ENCODE measurements at places on chromosomes 13 and 19.

- DNase-seq = peak; percentile 51
These were observed 9.0 kb upstream of the MYDGF start for GRCh38 chr19:4678881-4679790.

DNA sequence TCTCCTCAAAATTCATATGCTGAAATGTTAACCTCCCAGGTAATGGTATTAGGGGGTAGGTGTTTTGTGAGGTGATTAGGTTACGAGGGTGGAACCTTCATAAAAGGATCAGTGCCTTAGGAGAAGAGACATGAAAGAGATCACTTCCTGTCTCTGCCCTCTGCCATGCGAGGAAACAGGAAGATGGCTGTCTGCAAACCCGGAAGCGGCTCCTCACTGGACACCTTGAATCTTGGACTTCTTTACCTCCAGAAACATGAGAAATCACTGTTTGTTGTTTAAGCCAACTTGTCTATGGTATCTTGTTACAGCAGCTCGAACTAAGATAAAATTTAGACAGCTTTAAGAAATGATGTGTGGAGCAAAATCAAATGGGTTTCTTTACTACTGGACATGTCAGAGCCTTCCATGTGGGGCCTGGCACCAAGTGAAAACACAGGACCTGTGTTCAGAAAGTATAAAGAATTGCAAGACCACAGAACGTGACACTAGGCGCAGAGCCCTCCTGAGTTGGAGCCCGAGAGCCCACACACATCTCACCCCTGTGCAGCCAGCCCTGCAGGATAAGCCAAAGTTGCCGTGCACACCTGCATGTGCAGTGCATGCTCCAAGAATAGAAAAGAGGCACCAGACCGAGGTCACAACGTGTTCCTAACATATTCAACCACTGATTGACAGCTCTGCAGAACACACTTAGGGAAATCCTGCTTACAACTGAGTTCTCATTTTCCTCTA lies 112.5 kb upstream of the UQCRFS1 start:
- DNase-seq = no peak

- DNase-seq = no peak
These were observed at the start of gene APLP1 for GRCh38 chr19:35868172-35868822. Gene APLP1 (plus strand): TSS chr19:35868574. CDS start chr19:35868637, 63 bp downstream.

DNA sequence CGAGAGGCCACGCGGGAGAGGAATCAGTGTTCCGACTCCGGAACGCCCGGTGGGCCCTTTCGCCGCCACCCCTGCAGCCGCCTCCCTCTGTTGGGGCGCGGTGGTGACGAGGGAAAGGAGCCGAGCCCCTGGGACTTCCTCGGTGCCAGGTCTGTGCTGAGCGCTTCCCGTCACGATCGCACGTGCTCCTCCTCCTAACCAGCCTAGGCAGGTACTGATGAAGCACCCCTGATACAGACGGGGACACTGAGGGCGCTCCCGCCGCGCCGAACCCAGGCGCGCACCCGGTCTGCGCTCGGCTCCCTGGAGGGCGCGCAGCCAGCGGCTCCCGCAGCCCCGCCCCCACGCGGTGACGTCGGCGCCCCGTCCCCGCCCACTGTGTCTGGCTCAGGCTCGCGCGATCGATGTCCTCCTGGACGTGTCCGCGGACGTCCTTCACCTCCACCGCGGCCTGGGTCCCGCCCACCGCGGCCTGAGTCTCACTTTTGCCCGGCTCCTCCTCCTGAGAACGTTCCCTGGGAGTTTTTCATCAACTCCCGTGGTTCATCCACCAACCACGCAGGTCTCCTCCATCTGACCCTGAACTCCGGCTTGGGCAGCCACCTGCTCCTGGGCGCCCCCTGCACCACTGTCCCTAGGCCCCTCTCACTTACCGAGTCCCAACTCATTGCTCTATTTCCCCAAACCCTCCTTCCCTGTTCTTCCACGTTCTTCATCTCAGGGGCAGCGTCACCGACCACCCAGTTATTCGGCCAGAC lies 2.6 kb upstream of the KLK15 start:
- DNase-seq = peak; percentile 57

DNA sequence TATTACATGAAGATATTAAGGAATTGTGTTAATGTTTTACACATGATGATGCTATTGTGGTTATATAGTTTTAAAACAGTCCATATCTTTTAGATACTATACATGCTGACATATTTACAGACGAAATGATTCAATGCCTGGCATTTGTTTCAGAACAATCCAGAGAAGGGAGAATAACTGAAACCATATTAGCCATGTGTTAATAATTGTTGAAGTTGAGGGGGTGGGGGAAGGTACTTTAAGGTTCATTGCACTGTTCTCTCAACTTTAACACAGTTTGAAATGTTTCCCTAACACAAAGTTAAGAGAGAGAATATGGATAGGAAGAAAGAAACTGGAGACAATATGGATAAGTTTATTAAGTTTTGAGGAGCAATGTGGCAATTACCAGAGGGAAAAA lies 5.8 kb downstream of the CRYL1 start:
- DNase-seq = no peak

DNA sequence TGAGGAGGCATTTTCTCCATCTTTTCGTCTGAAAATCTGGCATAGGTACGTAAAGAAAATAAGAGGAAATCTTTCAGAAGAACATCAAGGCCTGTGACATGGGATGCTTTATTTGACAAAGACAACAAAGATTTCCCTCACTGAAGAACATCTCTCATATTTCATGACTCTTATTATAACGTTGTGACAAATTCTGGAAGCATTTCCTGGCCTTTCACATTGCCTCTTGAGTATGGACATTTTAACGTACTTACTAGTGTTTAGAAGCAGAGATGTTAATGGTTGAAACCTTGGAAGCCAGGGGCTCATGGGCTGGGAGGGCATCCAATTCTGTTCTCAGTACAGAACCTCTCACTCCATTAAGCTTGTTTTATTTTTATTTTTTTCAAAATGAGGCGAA lies 210.8 kb downstream of the DCT start:
- DNase-seq = no peak

GRCh38 chr13:70896136-70896535 lies 787.9 kb upstream of the KLHL1 start:
- no peak for DNase-seq

- DNase-seq = no peak
These were observed 803.6 kb downstream of the DIAPH3 start for GRCh38 chr13:59360108-59360507.

DNA sequence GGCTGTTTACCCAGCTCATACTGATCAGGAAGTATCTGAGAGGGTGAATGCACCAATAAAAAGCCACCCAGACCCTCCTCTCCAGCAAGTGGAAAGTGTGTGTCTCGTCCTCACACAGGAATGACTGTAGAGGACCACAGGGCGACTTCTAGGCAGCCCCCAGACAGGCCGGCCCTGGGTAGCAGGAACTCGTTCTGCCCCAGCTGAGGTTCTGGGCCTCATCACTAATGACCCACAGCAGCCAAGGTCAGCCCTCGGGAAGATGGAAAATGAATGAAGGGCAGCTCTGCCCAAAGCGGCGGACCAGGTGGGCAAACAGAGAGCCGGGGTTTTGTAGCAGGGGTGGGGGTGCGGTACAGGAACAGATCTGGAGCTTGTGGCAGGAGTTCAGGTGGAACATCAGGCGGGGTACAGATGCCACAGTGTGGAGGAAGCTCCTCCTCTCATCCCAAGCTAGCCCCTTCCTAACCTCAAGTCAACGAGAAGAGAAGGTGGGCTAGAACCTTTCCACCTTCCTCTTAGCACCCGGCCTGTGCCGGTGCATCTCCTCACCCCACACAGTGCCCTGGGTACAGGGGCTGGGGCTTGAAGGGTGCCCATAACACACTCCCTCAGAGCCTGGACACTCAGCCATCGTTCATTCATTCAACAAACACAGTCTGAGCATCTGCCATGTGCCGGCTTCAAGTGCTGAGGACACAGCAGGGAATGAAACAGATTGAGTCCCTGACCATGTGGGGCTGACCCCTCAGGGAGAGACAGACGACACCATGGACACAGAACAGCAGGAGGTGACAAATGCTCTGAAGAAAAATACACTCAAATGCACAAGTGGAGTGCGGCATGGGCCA lies 36.2 kb downstream of the RFX2 start:
- no peak for DNase-seq

DNA sequence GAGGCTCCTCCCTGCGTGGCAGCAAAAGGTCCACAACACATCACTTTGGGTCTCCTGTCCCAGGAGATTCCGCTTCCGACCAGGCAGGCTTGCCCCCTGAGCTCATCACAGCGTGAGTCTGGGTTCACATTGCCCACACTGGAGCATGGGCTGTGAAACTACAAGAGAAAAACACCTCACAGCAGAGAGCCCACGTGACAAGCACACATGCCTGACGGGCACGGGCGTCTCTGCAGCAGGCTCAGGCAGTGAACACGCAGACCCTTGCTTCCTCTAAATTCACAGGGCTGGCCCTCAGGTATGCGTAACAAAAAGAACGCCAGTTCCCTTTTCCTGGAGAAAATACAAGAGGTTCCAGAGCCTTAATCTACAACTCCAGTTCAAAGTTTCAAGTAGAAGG lies 41.9 kb downstream of the RASA3 start:
- no peak for DNase-seq

Data from HCT116 (cell line).